ENCODE measurements at places on chromosomes 13 and 19.

- DNase-seq, result no peak
Observed at GRCh38 chr19:58044391-58044790, 10.6 kb downstream of the ZSCAN1 start.

DNA sequence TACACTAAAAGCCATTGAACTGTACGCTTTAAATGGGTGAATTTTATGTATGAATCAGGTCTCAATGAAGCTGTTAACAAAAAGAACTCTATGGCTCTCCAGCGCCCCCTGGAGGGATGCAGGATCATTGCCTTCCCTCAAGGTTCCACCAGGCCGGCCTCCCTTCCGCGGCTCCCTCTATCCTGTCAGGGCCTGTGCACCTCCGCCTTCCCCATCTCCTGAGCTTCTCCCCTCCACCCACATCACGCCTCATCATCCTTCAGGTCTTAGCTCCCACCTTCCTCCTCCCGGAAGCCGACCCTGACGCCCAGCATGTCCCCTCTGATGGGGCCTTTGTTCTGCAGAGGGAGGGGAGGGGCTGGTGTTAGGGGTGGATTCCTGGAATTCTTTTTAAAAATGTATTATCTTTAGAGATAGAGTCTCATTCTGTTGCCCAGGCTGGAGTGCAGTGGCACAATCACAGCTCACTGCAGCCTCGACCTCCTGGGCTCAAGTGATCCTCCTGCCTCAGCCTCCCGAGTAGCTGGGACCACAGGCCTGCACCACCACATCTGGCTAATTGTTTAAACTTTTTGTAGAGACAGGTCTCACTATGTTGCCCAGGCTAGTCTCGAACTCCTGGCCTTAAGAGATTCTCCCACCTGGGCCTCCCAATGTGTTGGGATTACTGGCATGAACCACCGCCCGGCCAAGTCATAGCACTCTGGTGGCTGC, 27.7 kb downstream of the MEIS3 start:
- DNase-seq, result no peak

DNA sequence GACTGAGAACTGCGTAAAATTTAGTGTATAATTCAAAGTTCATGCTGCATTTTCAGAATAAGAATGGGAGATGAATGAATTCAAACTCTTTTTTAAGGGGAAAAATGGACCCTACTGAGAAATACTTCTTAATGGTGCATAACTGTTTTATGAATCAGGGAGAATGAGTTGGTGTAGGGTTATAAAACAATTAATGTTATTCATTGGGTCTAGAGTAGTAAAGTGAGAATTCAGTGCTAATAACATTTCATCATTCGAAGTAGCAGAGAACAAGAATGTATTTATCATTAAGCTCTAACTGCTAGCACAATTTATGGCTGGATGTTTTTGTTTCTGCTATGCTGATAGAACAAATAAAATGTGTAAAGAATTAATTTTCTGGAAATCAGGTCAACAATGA, 310.2 kb downstream of the SLITRK5 start:
- no peak for DNase-seq

GRCh38 chr13:50229960-50230661, 214.9 kb downstream of the KCNRG start:
- DNase-seq, result no peak

DNA sequence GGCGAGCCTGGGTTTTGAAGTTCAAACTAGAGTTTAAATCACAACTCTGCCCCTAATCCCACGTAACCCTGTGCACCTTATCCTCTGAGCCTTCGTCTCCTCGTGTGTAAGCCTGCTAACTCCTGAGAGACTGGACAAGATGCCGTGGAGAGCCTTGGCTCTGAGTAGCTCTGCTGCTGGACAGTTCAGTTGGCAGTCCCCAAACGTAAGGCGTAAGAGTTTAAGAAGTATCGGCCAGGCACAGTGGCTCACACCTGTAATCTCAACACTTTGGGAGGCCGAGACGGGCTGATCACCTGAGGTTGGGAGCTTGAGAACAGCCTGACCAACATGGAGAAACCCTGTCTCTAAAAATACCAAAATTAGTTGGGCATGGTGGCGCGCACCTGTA, 4.7 kb upstream of the CD79A start:
- DNase-seq, result no peak

DNA sequence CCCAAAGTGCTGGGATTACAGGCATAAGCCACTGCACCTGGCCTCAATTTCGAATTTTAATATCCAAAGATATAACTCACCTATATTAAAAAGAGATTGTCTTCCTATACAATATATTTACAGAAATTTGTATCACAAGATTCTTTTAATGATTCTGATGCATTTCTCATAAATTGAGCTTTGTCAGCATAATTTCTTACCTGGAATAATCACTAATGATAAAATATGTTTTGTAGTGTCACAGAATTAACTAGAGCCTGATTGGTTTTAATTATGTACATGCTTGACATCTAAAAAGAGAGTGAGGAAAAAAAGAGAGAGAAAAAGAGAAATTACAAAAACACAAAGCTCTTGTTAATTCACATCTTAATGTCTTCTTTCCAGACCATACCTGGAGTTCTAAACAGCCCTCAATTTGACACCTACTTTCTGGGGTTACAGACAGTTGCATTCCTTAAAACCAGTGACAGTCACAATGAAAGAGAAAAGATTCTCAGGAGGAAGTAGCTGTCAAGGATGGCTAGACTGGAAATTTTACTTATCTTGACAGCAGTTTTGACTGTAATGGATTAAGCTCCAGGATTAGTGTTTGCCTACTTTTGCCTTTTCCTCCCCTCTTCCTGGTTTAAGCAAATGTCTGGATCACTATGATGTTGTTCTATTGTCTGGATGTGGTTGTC, 214.4 kb downstream of the SPRY2 start:
- no peak for DNase-seq

DNA sequence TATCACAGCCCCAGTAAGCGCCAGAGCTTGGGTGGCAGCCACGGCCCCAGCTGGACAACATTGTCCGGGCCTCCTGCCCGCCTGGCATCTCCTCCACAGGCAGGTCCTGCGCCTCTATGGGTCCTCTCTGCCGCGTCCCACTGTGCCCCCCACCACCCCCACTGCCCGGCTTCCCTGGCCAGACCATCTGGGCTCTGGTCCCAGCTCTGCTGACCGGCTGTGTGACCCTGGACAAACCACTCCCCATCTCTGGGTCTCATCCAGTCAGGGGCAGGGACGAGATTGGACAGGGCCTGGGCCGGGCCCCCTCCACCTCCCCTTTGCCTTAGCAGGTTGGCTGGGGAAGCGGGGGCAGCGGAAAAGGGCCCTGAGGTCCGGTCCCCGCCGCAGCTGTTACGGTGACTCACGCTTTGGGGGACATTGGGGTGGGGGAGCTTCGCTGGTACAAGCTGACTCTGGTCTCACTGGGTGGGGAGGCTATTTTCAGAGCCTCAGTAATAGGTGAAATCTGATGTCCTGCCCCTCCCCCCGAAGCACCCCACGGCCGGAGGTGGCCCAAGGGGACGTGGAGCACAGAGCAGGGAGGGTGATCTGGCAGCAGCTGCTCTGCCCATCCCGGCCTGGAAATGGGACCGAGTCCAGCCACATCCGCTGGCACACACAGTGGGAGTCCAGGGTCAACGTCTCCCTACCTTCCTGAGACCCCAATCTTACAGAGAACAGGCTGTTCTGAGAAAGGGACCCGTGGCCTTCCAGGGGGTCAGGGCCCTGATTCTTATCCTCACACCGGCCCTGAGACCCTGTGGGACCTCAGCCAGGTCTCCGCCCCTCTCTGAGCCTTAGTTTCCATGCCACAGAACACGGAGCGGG, 9.1 kb downstream of the NFIC start:
- no peak for DNase-seq

DNA sequence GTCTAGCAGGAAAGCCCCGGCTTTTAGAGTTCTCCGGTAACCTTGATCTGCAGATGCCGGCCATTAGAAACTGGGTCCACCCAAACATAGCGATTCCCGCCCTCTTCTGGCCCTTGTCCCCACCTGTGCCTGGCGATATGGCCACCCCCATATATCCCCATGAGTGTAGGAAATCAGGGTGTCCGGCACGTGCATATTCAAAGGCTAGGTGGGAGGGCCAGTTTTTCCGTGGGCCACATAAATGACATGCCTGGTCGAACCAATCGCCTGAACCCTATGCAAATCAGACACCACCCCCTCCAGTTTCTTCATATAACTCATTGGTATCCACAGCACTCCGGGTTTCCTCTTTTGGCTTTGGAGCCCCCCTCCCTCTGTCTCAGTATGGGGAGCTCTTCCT, 37.4 kb downstream of the ERICH4 start:
- DNase-seq, result no peak

DNA sequence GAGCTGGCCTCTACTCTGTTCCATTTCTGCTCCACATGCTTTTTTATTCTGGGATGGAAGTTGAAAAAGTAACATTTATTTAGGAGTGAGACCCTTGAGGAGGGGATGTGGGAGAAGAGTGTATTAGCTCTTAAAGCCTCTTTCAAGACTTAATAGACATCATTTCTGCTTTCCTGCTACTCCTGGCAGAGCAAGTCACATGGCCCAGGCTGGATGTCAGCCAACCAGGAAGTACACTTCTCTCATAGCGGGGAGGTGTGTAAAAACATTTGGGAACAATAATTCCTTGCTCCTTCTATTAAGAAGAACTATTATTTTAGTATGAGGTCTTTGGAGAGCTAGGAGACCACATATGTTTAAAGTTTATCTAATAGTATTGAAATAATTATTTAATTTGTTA, 40.6 kb upstream of the FAM216B start:
- DNase-seq, result no peak

DNA sequence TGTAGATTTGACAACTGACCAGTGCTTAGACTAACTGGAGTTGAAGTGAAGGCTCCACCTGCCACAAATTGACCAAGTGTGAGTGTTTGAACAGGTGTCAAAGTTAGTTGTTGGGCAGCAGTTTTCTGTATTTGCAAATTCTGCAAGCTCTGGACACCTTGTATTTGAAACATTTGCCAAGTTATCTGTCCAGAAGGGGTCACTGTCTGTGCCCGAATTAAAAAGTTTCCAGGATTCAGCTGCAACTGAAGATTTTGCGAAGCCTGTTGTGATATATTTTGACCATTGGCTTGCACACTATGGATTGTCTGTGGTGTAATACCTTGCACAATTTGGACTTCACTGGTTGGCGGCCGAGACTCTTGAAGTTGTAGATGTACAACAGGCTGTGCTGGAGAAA, 1690.7 kb downstream of the SLITRK5 start:
- no peak for DNase-seq

DNA sequence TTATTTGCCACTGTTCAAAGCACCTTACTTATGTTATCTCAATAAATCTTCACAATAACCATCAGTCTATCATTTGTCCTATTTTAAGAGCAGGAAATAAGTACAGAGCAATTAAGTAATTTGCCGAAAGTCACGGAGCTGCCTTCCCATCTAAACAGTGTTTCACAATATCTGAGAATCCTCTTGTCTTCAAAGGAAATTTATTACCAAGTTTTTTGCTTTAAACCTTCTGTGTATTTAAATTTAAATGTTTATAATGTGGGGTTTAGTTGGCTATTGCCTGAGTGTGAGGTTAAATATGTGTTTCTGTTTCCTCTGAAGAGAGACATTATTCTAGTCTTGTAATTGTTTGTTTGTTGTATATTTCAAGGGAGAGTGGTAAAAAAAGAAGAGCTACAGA, 633.1 kb downstream of the EFNB2 start:
- DNase-seq, result no peak

DNA sequence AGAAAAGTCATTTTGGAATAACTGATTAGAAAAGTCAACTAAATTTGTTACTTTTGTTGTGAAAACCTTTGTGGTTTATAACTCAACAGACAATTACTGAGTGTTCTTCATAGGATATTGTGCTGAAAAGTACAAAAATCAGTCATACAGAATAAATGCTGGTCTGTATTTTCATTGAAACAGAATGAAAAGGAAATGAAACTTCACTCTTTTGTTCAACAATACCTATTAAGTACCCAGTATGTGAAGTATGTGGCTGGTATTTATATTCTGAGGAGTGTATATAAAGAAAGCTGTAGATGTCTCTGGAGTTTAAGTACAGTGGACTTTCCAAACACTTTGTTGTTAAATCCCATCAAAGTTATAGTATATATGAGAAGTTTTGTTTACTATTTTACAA, 828.4 kb upstream of the ATXN8OS start:
- no peak for DNase-seq

DNA sequence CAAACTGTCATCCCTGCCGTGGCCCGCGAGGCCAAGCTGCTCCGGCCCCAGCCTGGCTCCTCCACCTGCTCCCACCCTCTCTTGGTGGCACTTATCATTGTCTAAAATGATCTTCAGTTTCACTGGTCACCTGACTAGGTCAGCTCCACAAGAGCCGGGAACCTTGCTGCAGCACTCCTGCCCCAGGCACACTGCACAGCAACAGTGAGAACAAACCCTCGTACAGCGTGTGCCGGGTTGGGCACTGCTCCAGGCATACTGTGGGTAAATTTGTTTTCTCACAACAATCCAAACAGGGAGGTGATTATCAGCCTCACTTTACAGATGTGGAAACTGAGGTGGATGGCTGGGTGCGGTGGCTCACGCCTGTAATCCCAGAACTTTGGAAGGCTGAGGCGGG, 8.9 kb downstream of the DEDD2 start:
- DNase-seq, result no peak

GRCh38 chr13:92028695-92029094, 630.3 kb downstream of the GPC5 start:
- DNase-seq, result no peak

DNA sequence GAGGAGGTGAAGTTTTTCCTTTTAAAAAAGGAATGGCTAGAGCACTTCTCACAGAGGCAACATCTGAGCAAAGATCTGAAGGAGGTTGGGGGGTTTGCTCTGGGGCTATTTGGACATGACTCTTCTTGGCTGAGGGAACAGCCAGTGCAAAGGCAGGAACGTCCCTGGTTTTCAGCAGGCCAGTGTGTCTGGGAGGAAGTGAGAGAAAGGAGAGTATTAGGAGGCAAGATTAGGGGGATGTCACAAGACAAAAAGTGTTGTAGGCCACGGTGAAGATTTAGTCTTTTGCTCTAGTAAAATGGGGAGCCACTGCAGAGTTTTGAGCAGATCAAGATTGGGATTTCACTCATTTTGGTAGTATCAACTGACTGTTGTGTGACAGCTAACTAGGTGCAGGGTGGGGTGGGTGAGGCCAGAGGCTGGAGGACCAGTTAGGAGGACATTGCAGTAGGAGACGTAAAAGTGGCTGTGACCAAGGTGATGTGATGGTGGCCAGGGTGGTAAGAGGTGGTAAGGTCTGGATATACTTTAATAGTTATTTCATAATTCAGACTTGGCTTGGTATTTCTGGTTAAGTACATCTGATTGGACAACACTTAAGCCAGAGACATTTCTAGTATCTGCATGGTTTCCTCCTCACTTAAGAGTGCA, 40.6 kb downstream of the WDFY2 start:
- no peak for DNase-seq

- DNase-seq, result no peak
Observed at GRCh38 chr19:39142630-39143029, 17.0 kb downstream of the PAK4 start.

DNA sequence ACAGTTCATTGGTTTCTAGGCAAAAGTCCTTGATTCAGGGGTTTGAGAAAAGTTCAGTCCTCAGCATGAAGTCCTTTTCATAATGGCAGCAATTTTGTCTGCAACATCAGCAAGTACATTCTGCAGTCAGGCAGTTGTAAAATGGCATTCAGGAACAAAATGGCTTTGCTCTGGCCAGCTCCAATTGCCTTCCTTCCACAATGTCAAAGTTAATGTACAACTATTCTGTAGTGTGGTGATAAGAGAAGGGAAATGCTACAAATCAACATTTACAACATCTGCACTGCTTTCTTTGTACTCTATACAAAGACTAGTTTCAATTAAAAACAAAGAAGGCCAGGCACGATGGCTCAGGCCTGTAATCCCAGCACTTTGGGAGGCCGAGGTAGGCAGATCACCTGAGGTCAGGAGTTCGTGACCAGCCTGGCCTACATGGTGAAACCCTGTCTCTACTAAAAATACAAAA, 1.8 kb upstream of the NEK3 start:
- DNase-seq, result no peak

GRCh38 chr13:66200555-66200954, 1029.6 kb downstream of the PCDH9 start:
- DNase-seq, result no peak

Data from cortex of kidney (tissue), 1 donor.